ENCODE measurements at places on chromosomes 5 and 9.

- no peak for DNase-seq
Measured at GRCh38 chr5:32420506-32420905, 24.0 kb downstream of the ZFR start.

- no peak for DNase-seq
Measured at GRCh38 chr9:36946653-36947052, 87.4 kb downstream of the PAX5 start.

DNA sequence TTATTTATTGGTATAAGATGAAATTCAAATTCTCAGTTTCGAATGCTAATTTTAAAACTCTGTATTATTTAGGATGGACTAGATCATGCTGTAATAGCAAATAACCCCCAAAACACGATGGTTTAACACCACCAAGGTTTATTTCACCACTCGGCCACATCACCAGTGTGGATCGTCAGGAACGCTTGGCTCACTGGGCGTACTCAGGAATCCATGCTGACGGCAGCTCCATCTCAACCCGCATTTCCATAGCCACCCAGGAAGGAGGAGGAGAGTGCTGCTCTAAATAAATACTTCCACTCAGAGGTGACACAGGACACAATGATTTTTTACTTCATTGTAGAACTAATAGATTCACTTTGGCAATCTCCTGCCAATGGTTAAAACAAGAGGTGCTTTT, 347.4 kb downstream of the SH3GL2 start:
- no peak for DNase-seq

GRCh38 chr5:32387211-32387610, 57.3 kb downstream of the ZFR start:
- DNase-seq: no peak

DNA sequence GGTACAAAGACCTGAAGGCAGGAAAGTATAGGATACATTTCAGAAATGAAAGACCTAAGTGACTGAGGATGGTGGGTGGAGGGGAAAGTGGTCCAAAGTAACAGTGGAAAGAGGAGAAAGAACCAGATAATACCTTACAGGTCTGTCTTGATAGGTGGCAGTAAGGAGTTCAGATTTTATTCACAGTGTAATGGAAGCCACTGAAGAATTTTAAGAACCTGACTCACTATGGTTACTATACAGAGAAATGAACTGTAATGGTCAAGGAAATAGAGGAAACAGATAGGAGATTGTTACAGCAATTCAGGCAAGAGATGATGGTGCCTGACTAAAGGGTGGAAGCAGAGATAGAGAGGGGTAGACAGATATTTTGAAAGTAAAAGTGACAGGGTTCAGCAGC, 46.5 kb downstream of the EPB41L4A start:
- DNase-seq: no peak

GRCh38 chr9:19252174-19252884, 21.8 kb downstream of the DENND4C start:
- DNase-seq: no peak

GRCh38 chr9:73162987-73163768, 11.5 kb downstream of the ANXA1 start:
- DNase-seq: no peak

- no peak for DNase-seq
Measured at GRCh38 chr5:107126341-107126740, 544.4 kb downstream of the EFNA5 start.

DNA sequence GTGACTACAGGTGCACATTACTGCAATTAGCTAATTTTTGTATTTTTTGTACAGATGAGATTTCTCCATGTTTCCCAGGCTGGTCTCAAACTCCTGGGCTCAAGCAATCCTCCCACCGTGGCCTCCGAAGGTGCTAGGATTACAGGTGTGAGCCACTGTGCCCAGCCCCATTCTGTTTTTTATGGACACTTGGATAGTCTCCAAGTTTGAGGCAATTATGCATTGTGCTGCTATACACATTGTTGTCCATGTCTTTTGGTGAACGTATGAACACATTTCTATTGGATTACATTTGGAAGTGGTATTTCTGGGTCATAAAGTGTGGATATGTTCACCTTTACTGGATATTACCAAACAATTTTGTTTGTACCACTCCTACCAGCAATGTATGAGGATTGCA, 22.4 kb upstream of the PLPP1 start:
- no peak for DNase-seq

DNA sequence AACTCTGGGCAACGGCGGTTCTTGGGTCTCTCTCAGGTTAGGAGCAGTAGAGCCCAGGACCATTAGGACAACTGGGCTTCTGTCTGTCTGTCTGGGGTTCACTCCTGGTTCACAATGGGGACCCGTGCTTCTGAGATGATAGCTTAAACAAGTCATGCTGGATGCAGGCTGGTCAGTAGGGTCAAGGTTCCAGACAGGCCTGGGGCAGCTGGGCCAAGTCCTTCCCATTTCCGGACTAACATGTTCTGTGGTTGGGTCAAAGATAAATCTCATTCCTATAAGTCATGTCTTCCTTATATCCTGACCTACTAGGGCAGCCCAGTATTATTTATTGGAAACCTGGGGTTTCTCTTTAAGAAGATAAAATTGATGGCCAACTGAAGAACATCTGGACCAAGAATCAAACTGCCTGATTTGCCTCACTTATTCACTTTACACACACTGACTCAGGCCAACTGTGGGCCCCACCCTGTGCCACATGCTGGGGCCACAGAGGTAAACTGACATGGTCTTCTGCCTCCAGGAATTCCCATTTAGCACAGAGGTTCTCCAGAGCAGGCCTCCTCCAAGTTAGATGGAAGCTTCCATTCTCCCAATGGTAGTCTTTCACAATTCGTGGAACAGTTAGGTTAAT, 8.3 kb downstream of the HDHD3 start:
- no peak for DNase-seq

- DNase-seq: no peak
Measured at GRCh38 chr9:33750307-33750838, 45.0 kb upstream of the PRSS3 start.

- DNase-seq: no peak
Measured at GRCh38 chr5:6086871-6087270, 291.5 kb downstream of the MED10 start.

DNA sequence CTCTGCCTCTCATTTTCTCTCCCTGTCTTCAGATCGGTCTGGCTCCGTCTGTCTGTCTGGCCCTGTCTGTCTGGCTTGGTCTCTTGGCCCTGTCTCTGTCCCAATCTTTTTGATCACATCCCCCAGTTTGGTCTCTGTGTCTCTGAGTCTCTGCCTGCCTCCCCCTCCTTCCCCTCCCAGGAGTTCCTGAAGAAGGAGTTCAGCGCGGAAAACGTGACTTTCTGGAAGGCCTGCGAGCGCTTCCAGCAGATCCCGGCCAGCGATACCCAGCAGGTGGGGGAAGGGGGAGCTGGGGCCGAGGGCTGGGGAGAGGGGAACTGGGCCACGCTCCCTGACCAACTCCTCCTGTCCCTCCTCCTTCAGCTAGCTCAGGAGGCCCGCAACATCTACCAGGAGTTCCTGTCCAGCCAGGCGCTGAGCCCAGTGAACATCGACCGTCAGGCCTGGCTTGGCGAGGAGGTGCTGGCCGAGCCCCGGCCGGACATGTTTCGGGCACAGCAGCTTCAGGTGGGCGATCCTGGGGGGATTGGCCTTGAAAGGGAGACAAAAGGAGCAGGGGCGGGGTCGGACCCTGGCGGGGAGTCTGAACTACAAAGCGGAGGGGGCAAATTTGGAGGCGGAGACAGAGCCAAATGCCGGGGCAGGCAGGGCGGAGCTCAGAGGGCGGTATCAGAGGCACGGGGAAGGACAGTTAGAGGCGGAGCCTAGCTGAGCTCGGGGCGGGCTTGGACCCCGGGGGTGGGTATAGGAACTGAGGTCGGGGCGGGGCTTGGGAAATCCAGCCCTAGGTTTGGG, 9.0 kb downstream of the RGS14 start:
- DNase-seq: no peak

GRCh38 chr5:39024884-39025283, 49.3 kb downstream of the RICTOR start:
- no peak for DNase-seq

DNA sequence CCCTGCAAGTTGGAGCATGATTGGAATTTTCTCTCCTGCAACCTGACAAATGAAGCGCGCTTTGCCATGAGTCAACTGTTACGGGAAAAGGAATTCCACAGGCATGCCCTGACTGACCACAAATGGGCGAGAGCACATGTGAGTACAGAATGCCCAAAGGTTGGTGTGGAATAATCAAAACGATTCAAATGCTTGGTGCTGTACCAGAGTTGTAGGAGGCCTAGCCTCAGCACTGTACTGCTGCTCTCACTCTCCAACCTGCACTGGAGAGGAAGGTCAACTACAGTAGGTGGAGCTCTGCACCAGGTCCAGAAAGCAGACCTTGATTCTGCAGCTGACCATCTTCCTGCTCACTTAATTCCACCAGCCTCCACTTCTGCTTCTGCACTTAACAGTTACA, 406.9 kb upstream of the ACTBL2 start:
- DNase-seq: no peak

DNA sequence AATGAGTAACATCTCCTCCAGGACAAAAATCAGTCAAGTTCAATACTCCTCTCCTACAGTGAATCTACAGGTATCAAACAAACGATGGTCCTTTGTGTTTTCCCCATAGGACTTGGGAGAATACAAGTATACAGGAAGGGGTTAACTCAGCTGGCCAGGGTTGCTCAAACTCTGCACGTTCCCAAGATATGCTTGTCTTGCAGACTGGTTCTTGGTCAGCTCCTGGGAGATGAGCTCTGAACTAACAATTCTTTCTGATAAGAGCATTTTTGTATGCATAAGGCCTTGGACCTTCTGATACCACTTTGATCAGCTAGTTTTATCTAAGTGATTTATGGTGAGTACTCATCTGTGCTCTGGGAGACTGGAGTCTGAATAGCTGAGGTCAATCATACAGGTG, 42.1 kb downstream of the LOX start:
- no peak for DNase-seq

GRCh38 chr9:128771094-128771721, 519 bp downstream of the ZER1 start:
- DNase-seq: no peak

DNA sequence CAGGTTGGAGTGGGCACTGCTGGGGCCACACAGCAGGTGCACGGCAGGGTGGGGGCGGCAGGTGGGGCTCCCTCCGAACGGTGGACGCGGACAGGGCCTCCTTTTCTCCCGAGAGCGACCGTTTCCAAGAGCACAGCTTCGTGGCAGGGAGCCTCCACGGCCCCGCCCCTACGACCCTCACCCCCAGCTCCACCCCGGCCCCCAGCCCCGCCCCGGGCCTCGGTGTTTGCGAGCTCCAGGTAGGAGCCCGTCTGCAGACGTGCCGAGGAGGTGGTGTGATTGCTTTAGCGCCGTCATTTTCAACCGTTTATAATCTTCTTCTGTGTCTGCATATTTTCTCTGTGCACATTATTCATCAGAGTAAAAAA, 8.8 kb downstream of the GRIN1 start:
- no peak for DNase-seq

DNA sequence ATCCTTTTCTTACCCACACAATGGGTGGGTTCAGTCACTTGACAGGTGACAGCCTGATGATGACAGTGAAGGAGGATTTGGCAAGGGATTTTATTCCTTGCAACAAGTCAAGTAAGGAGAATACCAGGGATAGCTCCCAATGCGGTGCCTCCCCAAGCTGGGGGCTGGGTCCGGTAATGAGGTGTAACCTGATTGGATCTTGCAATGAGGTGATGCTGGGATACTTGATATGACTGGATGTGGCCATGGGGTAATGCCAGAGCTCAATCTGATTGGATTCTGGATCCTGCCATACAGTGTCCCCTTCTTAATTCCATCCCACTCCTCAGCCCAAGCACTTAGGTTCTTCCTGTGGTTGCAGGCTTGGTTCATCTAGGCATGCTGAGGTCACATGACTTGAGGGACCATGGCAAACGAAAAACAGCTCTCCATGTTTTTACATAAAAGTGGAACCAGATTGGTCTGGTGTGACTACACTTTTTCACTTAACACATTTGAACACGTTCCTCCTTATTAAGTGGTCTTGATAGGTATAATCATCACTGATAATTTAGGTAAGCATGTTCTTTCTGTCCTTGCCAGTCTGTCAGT, 181.1 kb downstream of the PDZD2 start:
- DNase-seq: no peak

- DNase-seq: no peak
Measured at GRCh38 chr5:17230808-17231525, 13.5 kb downstream of the BASP1 start.

DNA sequence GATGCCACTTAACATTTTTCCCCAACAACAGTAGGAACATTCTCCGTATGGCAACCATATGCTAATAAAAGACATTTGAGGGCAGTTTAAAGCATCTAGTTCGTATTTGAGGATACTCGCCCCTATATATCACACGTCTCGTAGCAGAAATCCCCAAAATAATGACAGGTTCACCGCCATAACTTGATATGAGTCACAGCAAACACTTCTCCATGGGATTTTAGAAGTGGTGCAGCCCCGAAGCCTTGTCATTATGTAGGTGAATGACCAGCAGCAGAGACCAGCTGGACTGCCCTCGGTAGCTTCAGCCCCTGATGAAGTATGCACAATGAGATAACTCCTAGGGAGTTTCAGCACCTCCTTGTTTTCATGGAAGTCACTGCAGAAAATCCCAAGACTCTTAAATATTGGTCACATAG, 2.0 kb downstream of the CTNND2 start:
- no peak for DNase-seq

DNA sequence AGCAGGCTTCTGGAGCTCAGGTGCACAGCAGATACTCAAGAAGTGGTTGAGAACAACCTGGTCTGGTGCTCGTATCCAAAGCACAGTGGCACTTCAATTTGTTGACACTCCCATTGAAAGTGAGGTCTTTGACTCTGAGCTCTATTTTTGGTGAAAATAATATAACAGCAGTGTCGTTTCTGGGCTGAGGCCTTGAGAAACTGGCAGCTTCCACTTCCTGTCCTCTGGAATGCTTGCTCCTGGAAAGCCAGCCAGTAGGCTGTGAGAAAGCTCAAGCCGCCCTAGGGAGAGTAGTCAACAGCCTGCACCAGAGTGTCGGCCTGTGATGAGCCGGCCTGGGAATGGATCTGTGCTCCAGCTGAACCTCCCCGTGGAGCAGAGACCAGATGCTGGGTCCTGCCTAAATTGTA, 6.8 kb upstream of the SUSD3 start:
- no peak for DNase-seq

DNA sequence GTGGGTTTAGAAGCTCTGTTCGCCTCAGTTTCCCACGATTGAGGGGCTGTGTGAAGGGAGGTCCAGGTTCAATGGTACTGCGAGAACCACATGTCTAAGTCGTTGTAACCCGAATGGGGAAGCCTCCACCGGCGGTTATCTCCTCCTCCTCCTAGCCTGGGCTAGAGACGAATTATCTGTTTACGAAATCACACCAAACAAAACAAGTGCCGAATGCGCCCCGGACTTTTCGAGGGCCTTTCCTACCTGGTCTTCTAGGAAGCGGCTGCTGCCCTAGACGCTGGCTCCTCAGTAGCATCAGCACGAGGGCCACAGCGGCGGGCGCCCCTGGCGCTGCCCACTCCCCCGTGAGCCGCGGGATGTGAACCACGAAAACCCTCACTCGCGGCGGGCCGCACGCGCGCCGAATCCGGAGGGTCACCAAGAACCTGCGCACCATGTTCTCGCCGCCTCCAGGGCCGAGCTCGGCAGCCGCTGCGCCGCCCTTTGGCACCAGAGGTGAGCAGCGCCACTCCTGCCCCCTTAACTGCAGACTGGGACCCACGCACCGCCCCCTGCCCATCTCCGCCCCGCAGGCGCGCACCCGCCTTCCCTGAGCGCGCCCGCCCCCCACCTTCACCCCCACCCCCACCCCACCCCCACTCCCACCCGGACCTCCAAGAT, at the start of gene CDKN2A:
Gene CDKN2A (minus strand): TSS at position 500 of the 663 bp plus-strand sequence.
- no peak for DNase-seq
